ENCODE measurements at places on chromosomes 6 and 20. TPM values are rescaled to one million over a fixed set of nuclear protein-coding genes. Genes with fewer than 3 reads are reported as not detected.
A peak's percentile ranks its signal among the peaks of the same experiment; 100 is the strongest.

ADGRF5 gene
- 15.0 TPM for total RNA-seq

IP6K3 gene
- total RNA-seq = 10.3 TPM

KCNG1 gene
- total RNA-seq = 1.7 TPM

SMLR1 gene
- not detected for total RNA-seq

SCRT2 gene
- not detected for total RNA-seq

ID4 gene
- 5.3 TPM for total RNA-seq

AIG1 gene
- total RNA-seq = 23.0 TPM

TMC2 gene
- total RNA-seq = 0.28 TPM

TRIM40 gene
- not detected for total RNA-seq

DNA sequence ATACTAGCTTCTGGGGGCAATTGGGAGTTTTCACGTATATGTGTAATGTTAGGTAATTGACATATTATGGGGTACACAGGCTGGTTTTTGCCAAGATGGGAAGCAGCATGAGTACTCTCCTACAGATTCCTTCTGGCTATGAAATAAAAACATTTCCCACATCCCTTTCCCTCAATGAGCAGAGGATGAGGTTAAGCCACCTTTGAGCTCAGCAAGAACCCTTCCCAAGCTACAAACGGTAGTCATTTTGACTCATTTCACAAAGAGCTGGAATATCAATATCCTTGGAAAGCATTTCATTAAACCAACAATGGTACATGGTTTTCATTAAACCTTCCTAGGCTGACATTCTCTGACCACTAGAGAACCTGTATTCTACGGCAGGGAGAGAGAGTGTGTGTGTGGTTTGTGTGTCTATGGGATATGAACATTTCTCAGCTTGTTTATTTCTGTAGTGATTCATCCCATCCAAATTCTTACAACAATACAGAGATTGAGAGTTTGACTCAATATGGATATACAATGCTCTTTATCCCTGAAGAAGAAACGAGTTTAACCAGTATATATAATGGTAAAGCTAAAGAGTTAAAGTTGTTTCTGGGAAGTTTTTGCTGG is 119.5 kb downstream of the ARHGAP18 start:
- no peak for DNase-seq

- DNase-seq = peak; percentile 29
Measured at GRCh38 chr20:24134930-24135329, 146.4 kb upstream of the GGTLC1 start.

GRCh38 chr6:134115715-134116074 is 63.3 kb upstream of the SLC2A12 start:
- no peak for DNase-seq

DNA sequence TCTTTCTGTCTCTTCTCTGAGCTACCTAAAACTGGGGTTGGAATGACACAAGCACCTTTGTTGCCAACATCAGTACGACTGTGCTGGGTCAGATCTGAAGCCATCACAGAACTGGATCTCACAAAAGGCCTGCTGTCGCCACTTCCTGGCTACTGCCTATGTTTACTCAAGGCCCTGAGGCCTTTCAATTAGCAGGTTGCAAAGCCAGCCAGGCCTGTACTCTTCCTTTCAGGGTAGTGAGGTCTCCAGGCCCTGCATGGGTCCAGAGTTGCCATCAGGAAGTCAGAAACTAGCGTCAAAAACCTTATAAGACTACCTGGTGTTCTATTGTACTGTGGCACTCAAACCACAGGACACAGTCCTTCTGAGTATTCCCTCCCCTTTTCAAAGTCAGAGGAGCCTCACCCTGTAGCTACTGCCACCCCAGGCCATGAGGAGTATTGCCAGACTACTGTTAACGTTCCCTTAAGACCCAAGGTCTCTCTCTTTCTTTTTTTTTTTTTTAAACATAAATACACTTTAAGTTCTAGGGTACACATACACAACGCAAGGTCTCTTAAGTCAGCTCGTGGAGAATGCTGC is 937.4 kb upstream of the GJE1 start:
- DNase-seq = no peak

DNA sequence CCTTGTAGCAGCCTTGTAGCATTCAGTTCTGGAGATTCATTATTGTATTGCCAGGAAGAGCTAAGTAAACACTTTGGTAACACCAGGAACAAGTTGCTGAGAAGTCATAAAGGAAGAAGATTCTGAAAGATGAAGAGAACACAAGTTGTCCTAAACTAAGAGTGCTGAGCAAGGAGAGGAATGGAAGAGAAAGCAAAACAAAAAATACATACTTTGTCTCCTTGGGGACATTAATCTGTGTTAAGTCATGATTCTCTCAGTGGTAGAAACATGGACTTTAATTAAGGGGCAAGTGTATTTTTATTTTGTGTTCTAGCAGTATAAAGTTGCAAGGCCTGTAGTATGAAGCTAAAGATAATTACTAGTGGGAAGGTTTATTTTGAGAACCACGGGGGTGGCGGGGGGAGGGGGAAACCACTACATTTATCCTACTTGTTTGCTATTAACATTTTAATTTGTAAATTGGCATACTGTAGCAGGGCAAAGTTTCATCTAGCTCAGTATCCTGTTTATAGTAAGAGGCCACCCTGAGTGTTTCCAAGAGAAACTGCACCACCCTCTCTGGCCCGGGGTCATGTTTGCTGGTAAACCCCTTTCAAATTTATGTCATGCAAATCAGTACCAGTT is 463.0 kb downstream of the CDKAL1 start:
- no peak for DNase-seq

DNA sequence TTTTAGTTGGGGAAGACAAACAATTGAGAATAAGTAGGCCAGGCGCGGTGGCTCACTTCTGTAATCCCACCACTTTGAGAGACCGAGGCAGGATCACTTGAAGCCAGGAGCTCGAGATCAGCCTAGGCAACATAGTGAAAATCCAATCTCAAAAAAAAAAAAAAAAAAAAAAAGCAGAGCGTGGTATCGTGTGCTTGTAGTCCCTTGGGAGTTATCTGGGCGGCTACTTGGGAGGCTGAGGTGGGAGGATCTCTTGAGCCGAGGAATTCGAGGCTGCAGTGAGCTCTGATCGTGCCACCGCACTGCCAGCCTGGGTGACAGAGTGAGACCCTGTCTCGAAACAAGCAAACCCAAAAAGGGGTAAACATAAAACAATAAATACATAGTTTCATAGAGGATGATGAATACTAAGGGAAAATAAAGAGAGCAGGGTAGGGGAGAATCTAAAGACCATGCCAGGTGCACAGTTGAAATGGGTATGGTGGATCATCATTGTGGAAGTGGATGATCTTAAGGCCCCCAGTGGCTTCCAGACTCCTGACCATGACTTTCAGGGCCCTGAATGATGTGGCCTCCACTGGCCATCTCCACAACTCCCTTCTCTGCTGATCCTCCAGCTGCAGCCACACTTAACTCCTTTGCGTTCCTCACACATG is 947 bp downstream of the POFUT1 start:
- DNase-seq = no peak

- no peak for DNase-seq
Measured at GRCh38 chr6:82086944-82087343, 160.6 kb downstream of the IBTK start.

- DNase-seq = no peak
Measured at GRCh38 chr20:22999756-23000155, 35.4 kb upstream of the SSTR4 start.

DNA sequence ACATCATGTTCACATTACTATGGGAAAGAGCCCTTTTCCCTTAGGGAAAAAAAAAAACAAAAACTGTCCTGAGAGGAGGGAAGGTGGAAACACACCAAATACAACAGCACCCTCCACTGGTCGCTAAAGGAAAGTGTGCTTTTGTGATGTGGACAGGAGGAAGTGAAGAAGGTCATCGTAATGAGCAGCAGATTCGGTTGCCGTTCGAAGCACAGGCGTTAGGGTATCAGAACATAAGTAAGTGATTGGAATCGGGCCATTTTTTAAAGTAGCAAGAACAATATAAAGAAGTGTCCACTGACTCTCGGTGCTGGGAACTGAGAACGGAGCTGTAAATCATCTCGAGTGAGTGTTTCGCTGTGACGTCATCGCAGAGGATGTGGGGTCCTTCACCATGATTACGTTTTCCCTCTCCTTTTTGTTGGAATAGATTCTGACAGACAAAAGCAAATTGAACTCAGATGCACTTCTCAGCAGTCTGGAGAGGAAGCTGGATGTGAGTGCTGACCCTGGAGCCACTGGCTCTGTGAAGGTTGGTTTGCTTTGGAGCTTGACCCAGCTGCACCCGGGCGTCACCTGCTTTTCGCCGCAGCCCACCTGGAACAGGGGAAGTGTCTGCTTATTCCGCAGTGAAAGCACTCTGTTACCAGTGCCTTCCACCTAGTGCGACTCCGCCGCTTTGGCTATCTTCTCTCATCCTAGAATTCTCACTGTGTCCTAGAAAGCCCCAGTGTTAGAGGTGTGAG is 203.6 kb upstream of the GMDS start:
- no peak for DNase-seq

DNA sequence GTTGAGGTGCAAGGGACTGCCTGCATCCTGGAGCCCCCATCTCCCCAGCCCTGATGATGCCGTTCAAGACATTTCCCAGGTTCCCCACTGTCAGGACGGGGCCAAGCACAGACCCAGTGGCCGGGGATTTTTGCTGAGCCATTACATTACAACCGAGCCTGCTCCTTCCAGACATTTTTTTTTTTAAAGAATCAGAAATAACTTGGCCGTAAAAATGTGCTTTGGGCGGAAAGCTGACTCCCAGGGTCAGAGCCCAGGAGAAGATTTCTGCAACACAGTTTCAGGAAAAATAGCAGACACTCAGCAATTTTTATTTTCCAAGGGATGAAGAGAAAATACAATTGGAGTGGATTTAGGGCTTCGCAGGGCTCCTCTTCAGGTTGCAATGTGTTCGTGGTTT is 87.9 kb downstream of the LRFN2 start:
- DNase-seq = no peak

- DNase-seq = no peak
Measured at GRCh38 chr20:57435105-57435497, 43.9 kb downstream of the RBM38 start.

DNA sequence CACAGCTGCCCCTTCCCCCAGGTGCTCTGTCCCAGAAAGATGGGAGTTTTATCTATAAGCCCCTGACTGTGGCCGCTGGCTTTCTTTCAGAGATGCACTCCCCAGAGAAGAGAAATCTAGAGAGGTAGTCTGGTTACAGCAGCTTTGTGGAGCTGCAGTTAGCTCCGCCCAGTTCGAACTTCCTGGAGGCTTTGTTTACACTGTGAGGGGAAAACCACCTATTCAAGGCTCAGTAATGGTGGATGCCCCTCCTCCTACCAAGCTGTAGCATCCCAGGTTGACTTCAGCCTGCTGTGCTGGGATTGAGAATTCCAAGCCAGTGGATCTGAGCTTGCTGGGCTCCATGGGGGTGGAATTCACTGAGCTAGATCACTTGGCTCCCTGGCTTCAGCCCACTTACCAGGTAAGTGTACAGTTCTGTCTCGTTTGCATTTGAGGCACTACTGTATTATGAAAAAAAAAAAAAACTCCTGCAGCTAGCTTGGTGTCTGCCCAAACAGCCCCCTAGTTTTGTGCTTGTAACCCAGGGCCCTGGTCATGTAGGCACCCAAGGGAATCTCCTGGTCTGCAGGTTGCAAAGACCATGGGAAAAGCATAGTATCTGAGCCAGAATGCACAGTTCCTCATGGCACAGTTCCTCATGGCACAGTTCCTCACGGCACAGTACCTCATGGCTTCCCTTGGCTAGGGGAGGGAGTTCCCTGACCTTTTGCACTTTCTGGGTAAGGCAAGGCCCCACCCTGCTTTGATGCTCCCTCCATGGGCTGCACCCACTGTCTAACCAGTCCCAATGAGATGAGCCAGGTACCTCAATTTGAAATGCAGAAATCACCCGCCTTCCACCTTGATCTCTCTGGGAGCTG is 275.0 kb downstream of the CENPW start:
- DNase-seq = no peak

GRCh38 chr6:159493231-159493897 is 199.7 kb downstream of the SOD2 start:
- DNase-seq = no peak

- peak; percentile 72 for DNase-seq
Measured at GRCh38 chr20:46057856-46058598, 29.0 kb downstream of the SLC12A5 start.

DNA sequence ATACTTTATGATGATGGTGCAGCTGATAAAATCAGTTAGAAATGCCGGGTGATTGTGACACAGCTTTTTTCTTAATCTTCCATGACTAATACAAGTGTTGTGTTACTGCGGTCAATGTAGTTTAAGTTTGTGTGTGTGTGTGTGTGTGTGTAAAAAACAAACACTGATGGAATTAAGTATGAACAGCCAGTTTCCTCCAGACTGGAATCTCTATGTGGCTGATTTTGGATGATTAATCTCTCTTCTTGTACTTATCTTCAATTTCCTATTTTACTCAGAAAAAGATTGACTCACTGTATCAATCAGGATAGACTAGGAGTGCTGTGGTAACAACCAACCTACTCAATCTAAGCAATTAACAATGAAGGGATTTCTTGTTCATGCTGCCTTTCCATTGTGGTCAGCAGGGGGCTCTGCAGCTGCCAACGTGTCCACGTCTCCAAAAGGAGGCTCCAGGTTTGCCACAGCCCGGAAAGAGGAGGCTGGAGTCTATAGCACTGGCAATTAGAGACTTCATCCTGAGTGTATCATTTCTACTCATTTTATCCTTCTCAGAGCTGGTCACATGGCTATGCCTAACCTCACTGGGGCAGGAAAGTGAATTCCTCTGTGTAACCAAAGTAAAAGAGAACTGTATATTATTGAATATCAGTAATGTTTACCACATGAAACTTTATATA is 107.7 kb downstream of the CD109 start:
- DNase-seq = no peak

- no peak for DNase-seq
Measured at GRCh38 chr6:149318581-149319286, 1.2 kb downstream of the TAB2 start.

DNA sequence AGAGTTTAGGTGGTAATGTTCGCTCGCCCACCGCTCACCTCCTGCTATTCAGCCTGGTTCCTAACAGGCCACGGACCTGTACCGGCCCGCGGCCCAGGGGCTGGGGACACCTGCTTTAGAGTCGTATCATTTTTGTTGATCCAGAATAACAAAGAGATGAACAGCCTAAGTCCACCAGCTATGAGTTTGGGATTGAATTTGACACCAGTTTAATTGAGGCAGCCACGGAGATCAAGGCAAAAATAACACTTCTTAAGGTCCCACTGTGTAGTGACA is 108.5 kb downstream of the TSHZ2 start:
- no peak for DNase-seq

GRCh38 chr20:44221368-44221954 is 10.9 kb upstream of the OSER1 start:
- DNase-seq = no peak
